ENCODE measurements at places on chromosomes 4 and X.

DNA sequence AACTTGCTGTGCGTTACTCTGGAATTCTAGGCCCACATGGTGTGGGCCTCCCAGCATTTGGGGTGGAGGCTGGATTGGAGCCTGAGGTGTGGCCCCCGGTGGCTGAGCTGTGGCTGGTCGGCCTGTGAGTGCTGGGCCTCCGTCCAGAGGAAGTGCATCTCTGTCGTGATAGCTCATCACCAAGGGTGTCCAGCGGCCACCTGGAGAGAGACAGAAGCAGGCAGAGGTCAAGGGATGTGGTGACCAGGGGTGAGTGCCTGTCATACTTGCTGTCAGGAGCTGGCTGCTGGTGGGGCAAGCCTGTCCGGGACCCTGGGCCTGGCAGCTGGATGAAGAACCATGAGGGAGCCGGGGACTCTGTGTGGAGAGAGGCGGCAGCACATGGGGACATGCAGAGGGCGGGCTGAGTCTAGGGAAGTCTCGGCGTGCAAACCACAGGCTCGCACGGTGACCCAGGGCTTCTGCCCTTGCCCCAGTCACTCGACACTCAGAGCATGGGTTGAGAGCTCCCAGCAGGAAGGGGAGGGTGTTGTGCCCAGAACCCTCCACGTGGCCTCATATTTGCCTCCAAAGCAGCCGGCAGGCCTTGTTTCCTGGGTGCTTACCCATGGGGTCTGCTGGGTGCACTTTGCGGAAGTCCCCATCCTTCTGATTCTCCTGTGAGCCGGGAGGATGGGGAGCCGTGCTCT is 6.2 kb downstream of the SORCS2 start:
- no peak for DNase-seq

DNA sequence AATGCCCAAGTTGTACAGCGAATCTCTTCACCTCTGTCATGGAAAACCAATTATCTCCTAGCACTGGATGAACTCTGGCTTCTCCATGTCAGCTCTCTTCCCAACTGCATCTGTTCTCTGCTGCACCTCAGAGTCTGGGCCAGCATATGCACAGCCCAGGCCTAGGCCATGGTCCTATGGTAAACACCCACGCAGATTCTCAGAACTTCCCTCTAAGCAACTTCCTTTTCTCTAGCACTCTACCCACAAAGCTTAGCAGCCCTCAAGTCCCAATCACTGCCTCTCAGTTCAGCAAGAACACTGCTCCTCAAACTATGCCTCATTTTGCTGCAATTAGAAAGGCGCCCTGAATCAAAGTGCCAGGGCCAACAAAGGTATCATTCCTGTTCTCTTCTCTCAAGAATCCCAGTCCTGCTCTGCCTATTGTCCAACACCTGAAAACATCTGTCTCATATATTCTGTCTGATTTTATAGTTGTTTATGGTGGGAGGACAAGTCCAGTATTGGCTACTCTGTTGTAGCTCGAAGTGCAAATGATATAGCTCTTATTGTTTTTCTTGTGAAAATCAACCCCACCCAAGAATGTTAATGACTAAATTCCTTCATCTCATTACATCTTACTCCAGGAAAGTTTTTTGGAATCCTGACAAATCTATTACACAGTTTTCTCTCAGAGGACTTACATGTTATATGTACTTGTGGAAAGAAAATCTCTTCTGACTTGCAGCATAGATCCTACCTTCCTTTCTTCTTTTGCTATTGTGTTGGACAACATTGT is 85.4 kb downstream of the DCHS2 start:
- DNase-seq, result no peak

DNA sequence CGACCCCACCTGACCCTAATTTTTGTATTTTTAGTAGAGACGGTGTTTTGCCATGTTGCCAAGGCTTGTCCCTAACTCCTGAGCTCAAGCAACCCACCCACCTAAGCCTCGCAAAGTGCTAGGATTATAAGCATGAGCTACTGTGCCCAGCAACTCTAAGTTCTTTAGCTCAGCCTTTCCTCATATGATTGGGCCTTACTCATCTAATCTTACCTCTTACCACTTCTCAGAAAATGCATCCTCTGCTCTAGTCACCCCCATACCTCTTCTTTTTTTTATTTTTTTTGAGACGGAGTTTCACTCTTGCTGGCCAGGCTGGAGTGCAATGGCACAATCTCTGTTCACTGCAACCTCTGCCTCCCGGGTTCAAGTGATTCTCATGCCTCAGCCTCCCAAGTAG is 35.6 kb upstream of the UGDH start:
- DNase-seq, result no peak

- no peak for DNase-seq
These were observed 562.5 kb downstream of the CCSER1 start for GRCh38 chr4:90689739-90690138.

- DNase-seq, result no peak
These were observed 37.9 kb upstream of the PGK1 start for GRCh38 chrX:78066110-78066509.

GRCh38 chr4:89164400-89164799 is 53.1 kb downstream of the TIGD2 start:
- no peak for DNase-seq

GRCh38 chr4:80566203-80566872 is 230.8 kb downstream of the CFAP299 start:
- DNase-seq, result no peak

DNA sequence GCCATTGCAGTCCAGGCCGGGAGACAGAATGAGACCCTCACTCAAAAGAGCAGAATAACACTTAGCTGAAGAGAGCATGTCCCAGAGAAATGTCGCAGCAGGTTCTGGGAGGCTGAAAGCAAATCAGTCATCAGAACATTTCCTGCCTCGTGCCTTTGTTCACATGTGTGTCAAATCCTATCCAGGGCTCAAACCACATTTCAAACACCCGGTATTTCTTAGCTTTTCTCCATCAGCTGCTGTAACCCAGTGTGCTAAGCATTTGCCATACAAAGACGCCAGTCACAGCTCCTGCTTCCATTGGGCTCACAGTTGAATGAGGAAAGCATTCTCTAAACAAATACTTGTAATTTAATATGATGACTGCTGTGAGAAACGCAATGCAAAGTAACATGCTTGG is 6.0 kb downstream of the PALLD start:
- no peak for DNase-seq

- no peak for DNase-seq
These were observed 37.6 kb upstream of the ERVMER34-1 start for GRCh38 chr4:52788806-52789205.

DNA sequence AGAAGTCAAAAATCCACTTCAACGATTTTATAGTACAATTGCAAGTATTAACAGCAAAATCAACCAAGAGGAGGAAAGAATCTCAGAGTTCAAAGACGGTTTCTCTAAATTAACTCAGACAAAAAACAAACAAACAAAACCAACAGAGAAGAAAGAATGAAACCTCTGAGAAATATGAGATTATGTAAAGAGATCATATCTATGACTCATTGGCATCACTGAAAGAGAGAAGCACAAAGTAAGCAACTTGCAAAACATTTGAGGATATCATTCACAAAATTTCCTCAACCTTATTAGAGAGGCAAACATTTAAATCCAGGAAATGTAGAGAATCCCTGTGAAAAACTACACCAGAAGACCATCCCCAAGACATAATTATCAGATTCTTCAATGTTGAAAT is 370.4 kb downstream of the INPP4B start:
- DNase-seq, result no peak

DNA sequence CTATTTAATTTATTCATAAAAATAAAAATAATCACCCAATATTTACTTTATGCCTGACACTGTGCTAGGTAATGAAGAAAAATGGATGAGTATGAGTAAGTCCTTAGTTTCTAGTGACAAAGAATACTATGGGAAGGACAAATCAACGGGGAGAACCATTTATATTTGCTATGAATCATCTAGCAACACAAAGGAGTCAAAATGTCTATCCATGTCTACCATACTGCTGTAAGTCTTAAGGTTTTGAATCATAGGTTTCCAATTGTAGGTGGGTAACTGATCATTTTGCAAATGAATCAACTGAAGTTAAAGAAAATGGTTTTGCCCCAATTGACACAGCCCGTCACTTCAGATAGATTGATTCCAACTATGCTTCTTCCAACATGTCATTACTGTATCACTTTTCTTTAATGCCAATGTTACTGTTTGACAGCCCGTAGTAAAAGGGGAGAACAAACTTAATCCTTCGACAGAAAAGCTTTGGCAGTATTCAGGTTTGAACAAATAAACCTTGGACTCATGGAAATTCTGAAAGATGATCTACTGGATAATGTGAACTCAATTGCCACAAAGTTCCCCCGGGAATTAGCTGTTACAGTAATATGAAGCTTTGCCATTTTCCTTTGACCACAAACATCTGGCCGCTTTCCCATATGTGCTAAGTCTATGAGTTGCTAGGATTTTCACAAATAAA is 3.2 kb downstream of the TDO2 start:
- DNase-seq, result peak; percentile 93

DNA sequence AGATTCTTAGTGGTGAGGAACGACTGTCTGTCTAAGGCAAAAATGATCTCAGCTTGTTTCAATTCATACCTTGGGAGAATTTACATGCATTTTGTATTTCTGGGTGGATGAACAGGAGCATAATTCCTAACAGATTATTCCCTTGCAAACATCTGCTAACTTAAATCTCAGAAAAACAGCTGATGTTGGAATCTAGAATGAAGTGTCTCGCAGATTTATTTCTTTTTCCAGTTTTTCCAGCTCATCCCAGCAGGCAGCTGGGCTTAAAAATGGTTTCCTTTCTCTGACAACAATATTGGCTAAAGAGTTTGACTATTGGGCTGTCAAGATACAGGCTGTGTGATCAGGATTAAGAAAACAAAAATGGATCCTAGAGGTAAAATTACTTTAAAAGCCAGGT is 1.1 kb downstream of the LNX1 start:
- no peak for DNase-seq

GRCh38 chrX:47283015-47283771 is 50.4 kb downstream of the USP11 start:
- no peak for DNase-seq

GRCh38 chr4:83961575-83961974 is 425.7 kb downstream of the GPAT3 start:
- DNase-seq, result no peak

DNA sequence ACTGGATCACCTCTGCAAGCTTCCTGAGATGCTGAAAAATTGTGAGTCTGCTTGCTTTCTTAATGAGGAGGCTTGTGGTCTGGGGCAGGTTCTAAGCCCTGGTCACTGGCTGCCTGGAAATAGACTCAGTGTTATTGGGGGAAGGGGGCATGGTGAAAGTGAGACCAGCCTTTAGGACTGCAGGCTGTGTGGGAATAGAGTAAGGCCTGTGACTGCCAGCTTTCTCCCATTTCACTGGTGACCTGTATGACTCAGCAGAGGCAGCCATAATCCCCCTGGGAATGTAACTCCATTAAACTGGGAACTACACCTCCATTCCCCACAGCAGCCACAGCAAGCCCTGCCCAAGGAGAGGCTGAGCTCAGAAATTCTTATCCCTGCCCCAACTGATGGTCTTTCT is 55.9 kb upstream of the IL15 start:
- DNase-seq, result no peak

GRCh38 chr4:122705547-122706117 is 26.9 kb upstream of the BBS12 start:
- no peak for DNase-seq

GRCh38 chr4:154686838-154687237 is 57.0 kb upstream of the LRAT start:
- DNase-seq, result no peak

- DNase-seq, result no peak
These were observed 25.6 kb upstream of the MSMO1 start for GRCh38 chr4:165301833-165302232.

DNA sequence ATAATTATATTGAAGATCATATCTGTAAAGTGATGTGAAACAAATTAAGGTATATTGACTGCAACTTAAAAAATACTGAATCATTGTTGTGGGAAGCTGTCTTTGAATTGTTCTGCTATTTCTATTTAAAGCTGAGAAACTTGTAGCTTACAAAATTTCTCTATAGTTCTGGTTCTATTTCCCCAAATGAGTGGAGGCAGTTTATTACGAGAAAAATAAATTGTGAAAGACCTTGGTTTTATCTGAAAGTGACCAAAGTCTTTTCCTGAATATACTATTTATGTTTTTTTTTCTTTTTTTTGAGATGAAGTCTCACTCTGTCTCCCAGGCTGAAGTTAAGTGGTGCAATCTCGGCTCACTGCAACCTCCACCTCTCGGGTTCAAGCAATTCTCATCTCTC is 165.4 kb downstream of the SH3BGRL start:
- DNase-seq, result no peak

DNA sequence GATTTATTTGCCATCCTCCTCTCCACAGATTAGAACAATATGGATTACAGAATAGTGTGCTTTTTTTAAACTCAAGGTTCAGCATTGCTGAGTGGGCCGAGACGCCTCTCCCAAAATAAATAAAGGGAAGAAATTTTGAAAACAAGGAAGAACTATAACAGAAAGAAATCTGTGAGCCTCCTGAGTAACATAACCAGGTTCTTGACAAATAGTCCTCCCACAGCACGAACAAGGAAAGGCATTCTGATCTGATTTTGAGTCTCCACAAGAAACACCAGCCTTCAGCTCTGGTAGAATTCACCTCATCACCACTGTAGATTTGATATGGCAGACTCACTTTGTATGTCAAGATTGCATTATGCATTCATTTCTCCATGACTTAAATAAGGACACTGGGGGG is 173.6 kb downstream of the HHIP start:
- no peak for DNase-seq

DNA sequence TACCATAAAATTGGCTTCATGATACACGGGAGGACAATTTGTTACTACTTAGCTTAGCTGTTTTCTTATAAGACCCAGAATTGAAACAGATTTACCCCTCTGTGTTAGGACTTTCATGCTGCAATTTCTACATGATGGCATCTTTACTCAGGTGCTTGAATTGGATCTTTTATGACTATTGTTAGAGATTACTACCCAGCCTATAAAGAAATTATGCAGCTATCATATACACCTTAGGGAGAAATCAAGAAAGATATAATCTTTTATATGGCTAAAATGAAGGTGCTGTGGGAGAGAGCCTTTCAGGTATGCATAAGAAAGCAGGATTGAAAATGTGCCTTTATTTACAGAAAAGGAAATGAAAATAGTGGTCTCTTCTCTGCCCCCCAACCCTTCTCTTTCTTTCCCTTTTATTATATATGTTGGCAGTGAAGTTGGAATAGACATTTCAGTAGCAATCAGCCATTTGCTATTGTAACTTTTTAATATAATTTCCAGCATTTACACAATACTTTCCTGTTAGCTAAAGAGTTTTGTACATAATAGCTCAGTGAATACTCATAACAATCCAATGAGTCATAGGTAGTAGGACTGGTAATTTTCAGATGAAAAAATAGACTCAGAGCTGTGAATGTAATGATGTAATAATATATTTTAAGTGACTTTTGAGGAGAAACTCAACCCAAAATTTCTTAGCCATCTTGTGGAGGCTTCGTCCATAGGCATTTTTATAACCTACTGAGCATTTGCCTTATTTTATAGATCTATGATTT is 311.8 kb downstream of the ADGRL3 start:
- no peak for DNase-seq
